ENCODE measurements at places on chromosomes 3 and 15.
A peak's percentile ranks its signal among the peaks of the same experiment; 100 is the strongest.

GRCh38 chr3:31688984-31689383 is 156.3 kb downstream of the STT3B start:
- no peak for DNase-seq

DNA sequence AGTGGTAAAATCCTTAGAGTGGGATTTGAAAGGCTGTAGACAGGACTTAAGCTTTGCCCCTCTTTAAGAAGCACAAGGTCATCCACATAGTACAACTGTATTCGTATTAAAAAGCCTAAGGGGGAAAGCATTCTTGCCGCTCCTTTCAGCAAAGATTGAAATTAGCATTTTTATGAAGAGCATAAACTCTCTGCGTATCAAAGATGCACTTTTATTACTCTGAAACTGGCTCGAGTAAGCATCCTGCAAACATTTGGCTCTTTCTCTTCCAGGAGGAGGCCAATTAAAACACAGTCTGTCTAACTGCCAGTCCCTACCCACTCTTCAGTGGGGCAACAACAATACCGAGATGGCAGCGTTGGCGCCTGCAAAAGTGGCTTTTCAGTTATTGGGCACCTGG is 192.5 kb upstream of the TPRG1 start:
- DNase-seq: no peak

GRCh38 chr3:15557511-15557946 is 36.0 kb upstream of the COLQ start:
- peak; percentile 87 for DNase-seq

DNA sequence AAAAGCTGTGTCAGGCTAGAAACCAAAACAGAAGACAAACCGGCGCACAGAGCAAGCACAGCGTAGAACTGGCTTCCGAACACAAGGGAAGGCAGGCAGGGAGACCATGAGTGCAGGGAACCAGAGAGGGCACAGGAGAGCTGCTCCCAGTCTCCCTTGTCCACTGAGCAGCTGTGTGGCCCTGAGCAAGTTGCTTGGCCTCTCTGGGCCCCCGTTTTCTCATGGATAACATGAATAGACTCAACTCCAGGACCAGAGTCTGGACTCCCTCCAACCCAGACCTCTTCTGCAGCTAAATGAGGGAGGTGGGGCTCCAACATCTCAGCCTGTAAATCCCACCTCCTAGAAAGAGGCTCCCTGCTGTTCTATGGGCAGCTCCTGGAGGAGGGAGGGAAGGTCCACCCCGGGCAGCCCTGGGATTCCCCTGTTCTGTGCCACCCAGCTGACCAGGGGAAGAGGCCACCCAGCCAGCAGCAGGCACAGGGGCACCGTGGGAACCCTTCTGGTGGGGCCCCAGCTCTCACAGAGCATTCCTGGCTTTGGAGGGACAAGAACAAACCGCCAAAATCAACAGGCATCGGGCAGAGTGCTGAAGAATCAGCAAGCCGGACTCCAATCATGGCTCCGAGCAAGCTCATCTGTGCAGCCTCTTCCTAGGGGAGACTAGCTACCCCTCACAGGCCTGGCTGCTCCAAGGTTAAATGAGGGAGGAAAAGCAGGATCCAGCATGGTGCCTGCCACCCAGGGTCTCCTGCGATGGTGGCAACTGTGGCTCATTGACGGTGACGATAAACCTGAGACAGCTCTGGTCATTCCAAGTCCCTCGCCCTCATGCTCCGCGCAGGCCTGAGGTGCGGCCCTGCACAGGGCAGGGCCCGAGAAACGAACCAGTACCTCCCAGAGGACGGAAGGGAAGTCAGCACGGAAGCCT is 15.1 kb downstream of the XXYLT1 start:
- DNase-seq: peak; percentile 17

DNA sequence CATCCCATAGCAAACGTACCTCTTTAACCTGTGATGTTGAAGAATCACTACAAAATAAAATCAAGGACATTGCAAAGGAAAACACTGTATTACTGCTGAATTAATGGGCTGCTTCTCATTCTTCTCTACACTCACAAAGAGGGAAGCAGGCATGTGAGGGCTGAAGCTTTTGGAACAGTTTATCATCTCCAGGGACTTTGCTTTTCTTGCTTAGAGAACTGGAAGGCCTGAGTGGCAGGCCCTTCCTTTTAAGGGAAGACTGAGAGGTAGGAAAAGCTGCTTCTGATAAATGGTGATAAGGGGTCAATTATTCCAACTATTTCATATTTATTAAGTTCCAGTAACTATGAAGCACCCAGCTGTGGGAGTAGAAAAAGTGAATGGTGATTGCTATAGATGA is 649.6 kb downstream of the NTRK3 start:
- DNase-seq: no peak

GRCh38 chr15:77727635-77728304 is 95.1 kb upstream of the LINGO1 start:
- DNase-seq: no peak

DNA sequence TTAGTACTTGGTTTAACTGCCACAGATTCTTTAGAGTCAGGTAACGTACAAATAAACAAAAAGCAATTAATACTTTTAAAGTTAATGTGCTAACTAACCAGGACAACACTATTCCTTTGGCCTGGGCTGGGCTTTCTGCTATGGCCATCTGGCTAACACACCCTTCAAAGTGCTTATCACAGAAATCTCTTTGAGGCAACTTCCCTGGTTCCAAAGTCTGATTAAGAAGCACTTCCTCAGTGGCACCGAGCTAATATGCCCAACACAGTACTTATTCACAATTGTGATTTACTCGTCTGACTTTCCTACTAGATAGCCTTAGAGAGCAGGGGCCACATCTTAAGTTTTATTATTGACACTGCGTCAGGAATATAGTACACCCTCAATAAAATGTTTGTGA is 191.4 kb downstream of the MEIS2 start:
- no peak for DNase-seq

- no peak for DNase-seq
Observed at GRCh38 chr3:192339214-192339613, 388.1 kb downstream of the FGF12 start.

DNA sequence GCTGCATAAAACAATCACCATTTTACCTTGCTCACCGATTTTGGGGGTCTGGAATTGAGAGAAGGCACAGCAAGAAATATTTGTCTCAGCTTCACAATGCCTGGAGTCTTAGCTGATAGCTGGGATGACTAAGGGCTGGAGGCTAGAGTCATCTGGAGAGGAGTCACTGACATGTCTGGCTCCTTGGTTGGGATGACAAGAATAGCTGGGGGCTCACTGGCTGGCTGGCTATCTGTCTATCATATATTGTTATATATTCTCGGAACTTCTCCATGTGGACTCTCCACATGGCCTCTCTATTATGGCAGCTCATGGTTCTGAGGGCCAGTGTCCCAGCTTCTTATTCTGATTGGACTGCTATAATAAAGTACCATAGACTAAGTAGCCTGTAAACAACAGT is 20.0 kb upstream of the TRIM71 start:
- DNase-seq: no peak

GRCh38 chr3:123036352-123037014 is 8.9 kb upstream of the SEMA5B start:
- no peak for DNase-seq

- no peak for DNase-seq
Observed at GRCh38 chr3:54121414-54122323, 683 bp upstream of the CACNA2D3 start.

DNA sequence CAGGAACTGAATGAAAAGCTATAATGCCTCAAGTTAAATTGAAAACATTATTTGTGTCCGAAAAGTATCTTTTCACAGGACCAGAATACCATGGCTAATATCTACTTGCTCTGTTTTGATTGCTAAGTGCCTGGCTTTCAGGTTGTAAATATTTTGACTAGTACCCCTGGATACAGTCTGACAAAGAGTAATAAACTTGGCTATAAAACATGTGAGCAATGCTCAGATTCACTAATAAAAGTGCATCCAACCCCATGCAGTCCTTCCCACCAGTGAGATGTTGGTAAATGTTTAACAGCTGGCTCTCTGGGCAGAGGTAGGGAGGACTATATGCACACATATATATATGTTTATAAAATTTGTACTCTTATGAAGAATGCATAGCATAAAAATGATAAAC is 281.8 kb upstream of the TGFBR2 start:
- no peak for DNase-seq

DNA sequence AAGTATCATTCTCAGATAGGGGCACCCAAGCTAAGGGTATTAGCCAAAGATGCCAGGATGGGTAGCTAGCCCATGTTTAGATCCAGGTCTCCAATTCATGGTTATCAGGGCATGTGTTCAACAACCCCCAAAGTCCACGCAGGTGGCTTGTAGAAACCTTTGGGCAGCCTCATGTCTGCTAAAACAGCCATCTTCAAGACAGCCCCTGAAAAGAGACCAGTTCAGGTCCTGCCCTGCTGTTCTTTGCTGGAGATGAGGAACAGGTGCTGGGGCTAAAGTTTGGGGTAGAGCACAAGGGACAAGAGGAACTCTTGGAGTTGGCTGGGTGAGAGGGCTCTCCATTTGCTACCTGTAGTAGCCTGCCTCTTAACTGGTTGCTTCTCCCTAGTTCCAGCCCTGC is 4.6 kb downstream of the PPM1M start:
- no peak for DNase-seq

DNA sequence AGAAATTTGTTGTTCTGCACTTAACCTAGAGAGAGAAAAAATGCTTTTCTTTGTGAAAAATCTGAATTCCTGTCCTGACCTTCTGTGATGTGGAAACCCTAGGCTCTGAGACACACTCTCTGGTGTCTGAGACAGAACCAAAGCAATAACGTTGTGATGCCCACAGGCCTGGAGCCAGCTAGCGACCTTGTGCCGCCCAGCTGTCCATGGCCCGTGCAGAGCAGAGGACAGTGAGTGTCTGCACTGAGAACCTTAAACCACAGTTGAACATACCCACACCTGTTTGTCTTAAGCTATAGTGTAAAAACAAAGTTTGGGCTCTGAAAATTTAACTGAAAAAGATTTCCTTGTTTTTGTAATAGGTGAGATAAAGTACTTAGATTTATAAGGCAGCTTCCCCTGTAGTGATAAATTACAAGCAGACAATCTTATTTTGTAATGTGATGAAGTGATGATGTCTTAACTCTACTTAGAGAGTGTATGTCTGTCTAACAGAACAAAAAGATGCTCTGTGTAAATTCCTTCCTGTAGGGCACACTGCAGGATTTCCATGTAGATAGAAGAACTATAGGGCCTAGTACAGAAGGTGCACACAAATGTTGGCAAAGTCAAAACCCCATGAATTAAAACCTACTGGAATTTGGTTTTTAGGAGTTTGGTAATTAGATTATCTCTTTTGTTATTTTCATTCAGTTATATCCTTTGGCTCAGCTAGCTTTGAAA is 62.7 kb downstream of the SNRK start:
- no peak for DNase-seq

GRCh38 chr3:109772520-109772919 is 435.2 kb upstream of the DPPA4 start:
- DNase-seq: no peak

- peak; percentile 80 for DNase-seq
Observed at GRCh38 chr15:56537881-56538280, 72.9 kb upstream of the MNS1 start.

DNA sequence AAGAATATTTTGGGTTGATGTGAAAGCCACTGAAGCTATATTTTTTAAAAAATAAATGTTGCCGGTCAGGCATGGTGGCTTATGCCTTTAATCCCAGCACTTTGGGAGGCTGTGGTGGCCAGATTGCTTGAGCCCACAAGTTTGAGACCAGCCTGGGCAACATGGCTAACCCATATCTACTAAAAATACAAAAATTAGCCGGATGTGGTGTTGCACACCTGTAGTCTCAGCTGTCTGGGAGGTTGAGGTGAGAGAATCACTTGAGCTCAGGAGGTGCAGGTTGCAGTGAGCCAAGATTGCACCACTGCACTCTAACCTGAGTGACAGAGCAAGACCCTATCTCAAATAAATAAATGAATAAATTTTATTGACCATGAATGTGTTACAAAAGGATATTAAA is 39.6 kb downstream of the GOLM2 start:
- DNase-seq: no peak

GRCh38 chr15:98666441-98666840 is 18.1 kb downstream of the IGF1R start:
- no peak for DNase-seq

DNA sequence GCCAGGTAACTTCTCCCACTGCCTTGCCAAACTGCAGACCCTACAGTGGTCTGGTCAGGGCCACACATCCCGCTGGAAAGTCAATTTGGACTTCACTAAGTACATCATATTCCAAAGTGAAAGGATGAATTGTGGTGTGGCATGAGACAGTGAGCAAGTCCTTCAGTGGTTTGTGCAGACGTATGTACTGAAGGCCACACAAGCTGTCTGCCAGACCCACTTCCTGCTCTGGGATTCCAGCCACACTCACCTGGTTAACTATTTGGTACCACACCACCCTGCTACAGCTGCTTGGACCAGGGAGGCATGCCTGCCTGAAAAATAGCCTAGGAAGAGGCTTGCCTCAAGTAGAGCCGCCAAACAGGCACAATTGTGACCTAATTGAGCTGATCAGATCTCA is 94.1 kb upstream of the STRIT1 start:
- DNase-seq: no peak

- no peak for DNase-seq
Observed at GRCh38 chr3:167886690-167887089, 151.2 kb downstream of the SERPINI1 start.

- DNase-seq: no peak
Observed at GRCh38 chr3:63050548-63051177, 175.4 kb upstream of the CADPS start.

DNA sequence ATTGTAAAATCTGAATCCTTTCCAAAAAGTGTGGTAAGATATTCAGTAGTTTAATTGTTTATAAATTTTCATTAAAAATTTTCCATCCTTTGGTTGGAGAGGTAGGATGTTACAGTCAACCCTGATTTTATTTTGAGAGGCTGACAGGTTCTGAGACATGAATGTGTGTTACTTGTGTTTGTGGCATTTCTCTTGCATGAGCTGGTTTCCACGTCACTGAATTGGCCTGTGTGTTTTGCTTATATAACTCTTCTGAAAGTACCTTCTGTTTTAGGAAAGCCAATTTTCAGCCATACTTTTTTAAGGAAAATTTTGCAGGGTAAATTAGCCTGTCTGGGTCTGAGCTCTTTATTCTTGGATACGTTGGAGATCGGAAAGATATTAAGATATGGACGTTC is 30.7 kb downstream of the PXYLP1 start:
- DNase-seq: no peak

DNA sequence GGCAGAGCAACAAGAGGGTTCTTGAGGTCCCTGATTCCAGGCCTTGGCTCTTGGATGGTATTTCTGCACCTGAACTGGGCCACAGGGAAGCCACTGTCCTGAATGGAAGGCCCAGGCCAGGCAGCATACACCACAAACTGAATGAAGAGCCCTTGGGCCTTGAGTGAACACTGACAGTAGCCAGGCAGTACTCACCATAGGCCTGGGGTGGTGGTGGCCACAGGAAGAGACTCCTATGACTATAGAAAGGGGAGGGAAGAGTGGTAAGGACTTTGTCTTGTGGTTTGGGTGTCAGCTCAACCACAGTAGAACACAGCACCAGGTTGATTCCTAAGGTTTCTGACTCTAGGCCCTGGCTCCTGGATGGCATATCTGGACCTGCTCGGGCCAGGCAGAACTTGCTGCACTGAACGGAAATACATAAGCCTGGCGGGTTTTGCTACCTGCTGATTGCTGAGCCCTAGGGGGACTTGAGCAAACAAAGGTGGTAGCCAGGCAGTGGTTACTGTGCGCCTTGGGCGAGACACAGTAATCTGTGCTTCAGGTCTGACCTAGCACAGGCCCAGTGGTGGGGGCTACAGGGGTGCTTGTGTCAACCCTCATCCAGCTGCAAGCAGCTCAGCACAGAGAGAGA is 241.4 kb downstream of the ISL2 start:
- no peak for DNase-seq

- DNase-seq: no peak
Observed at GRCh38 chr15:46617507-46617906, 982.7 kb downstream of the SQOR start.

GRCh38 chr3:163582967-163583366 is 1495.3 kb downstream of the SI start:
- DNase-seq: no peak
